Pons (tissue), 1 donor: ENCODE measurements at places on chromosomes 4 and X.

GRCh38 chr4:128288689-128289106 lies 1.1 kb upstream of the PGRMC2 start:
- DNase-seq: peak; percentile 58

DNA sequence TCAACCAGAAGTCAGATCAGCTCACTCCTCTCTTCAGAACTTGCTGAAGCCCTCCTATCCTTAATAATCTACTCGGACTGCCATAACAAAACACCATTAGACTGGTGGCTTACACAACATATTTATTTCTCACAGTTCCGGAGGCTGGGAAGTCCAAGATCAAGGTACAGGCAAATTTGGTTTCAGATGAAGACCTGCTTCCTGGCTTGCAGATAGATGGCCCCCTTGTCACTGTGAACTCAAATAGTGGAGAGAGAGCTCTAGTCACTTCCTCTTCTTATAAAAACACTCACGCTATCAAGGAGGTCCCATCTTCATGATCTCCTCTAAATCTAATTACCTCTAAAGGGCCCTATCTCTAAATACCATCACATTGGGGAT lies 125.1 kb downstream of the CAMK2D start:
- no peak for DNase-seq

GRCh38 chr4:182923366-182923765 lies 6.2 kb upstream of the DCTD start:
- no peak for DNase-seq

DNA sequence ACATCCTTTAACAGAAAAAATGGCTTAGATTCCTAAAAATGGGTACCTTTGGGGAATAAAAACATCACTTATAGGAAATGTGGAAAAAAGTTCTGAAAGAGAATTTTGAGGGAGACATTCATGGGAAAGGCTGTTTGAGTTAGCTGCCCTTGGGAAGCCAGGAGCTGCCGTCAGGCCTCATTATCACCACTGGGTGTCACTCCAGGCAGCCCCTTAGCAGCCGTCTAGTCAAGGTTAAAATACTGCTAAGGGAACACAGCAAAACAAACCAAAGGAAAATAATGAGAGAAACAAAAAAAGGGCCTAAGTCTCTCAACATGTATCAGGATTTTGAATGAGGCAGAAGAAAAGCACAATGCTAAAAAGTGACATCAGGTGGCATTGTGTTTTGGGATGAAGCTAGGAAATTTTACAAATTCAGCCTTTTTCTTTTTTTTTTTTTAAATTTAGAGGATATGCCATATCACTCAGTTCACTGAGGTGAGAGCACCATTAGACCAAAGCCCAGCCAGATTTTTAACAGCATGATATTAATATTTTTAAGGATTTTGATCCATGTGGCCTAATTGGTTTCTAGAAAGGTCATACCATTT lies 235.3 kb downstream of the GPAT3 start:
- DNase-seq: peak; percentile 64

DNA sequence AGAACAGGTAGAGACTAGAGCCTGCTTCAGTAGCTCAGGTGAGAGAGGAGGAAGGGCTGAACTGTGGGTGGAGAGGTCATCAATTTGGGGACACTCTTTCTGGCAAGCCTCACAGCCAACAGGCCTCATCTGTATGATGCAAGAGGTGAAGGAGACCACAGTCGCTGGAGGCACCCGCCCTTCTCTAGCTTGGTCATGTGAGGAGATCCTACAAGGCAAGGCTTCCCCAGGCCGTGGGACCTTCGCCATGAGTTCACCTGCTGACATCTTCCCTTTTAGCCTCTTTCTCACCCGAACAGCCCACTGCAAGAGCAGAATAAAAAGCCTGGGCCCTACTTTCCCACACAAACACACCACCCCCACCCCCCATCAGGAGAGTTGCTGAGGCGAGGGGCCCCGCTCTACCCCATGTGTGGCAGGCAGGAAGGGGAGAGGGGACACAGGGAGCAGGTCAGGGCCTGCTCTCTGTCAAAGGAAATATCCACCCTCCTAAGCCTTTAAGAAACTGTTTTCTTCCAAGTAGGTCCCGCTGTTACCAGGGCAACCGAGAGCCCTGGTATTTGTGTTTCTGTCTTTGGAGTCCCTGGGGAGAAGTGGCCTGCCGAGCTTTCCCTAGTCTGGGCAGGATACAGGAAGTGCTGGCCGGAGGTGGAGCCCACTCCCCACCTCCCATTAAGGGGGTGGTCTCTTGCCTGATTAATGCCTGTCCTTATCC lies 8.1 kb downstream of the RTL5 start:
- DNase-seq: no peak

GRCh38 chrX:103831803-103832544 lies at the start of gene RAB9B:
RAB9B (minus strand) TSS chrX:103832257; CDS start chrX:103825784, 6,473 bp downstream.
- peak; percentile 10 for DNase-seq
